T follicular helper cell (primary cell): ENCODE measurements at places on chromosomes 2 and 18.

GRCh38 chr2:235555371-235555770 is 61.5 kb downstream of the AGAP1 start:
- no peak for DNase-seq

DNA sequence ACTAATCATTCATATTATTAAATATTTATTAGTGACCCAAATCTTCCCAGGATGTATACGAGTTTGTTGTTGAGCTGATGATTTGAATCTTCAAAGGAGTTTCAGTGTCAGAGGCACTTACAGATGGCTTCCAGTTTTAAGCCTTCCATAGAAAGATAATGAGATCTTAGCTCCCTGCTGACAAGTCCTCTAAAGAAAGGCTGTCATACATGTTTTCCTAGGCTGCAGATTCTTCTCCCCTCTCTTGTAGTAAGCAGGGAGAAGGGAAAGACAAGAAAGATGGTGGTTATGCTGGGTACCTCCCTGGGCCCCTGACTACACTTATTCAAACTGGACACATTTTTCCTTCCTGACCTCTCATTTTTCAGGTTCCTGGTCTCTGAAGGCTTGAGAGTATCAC is 8.1 kb upstream of the GAREM1 start:
- no peak for DNase-seq

- no peak for DNase-seq
Measured at GRCh38 chr2:119943058-119943457, 69.8 kb upstream of the EPB41L5 start.

GRCh38 chr2:172065111-172065510 is 20.2 kb upstream of the DLX1 start:
- no peak for DNase-seq

- DNase-seq, result no peak
Measured at GRCh38 chr2:218694405-218695145, 16.1 kb upstream of the TTLL4 start.

DNA sequence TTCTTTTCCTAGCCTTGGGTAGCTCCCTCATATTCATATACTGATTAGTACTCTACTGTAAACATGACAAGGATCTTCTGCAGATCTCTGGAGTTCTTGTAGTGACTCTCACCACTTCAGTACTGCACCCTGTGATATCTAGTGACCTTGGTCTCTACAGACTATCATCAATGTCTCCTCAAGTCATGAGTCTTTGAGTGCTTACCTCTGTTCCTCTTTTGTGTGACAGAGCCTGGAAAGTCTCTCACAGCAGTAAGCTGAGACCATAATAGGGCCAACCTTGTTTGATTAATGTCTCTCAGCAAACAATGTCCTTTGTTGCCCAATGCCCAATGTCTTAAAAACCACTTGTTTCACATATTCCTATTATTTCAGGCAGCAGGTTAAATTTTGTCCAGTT is 34.2 kb upstream of the BAZ2B start:
- DNase-seq, result no peak

GRCh38 chr2:84417453-84418145 is 41.5 kb downstream of the SUCLG1 start:
- DNase-seq, result no peak

- DNase-seq, result no peak
Measured at GRCh38 chr2:229422063-229422462, 151.0 kb upstream of the PID1 start.

DNA sequence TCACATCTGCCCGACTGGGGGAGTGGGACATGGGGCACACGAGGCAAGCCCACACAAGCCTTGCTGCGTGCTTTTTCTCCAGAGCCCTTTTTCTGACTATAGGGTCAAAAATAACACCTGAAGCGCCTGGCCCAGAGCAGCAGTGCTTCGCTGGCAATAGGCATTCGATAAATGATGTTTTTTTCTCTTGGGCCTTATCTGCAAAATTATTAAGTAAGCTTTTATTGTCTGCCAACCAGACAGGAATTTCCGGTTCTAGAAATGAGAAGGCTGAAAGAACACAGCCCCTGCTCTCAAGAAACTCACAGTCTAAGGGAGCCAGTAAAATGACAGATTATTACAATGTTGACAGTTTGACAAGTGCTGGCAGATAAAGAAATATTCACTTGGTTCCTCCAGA is 2.7 kb upstream of the TMBIM1 start:
- DNase-seq, result no peak
